ENCODE measurements at places on chromosomes 3 and 15.
A peak's percentile ranks its signal among the peaks of the same experiment; 100 is the strongest.

GRCh38 chr3:127088511-127089351, 104.2 kb upstream of the PRR23E start:
- no peak for DNase-seq

- no peak for DNase-seq
Observed at GRCh38 chr3:171974986-171975837, 64.2 kb upstream of the FNDC3B start.

GRCh38 chr3:356952-357351, 160.4 kb downstream of the CHL1 start:
- DNase-seq = no peak

DNA sequence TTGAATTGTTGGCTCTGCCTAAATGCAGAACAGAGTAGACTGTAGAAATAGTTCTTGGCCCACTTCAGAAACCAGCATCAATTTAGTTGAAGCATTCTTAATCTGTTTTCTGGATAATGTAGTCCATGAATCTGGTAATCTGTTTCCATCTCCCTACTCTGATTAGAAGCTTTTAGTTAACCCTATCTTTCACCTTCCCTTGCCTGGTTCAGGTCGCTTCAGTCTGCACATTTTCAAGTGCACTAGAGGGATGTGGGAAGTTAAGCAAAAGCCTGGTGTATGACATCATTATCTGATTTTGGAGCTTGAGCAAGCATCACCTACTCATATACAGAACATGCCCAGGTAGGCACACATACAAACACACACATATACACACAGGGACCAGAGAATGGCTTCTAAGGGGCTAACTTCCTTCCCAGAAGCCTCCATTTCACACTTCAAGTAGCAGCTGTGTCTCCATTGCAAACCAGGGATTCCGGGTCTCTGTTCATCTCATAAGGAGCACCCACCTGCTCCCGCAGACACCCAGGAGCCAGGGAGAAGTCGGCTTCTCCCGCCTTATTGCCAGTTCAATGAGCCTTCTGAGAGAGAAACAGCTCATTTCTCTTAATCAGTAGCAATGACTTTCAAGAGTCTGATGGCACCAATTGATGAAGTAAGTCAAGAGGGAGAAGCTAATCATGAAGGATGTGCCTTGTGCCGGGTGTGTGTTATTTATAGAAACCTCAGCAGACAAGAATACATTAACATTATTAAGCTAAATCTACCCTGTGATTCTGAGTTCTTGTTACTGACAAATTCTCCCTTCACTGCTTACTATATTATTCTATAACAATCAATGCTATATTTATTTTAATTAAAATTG, 347.9 kb upstream of the STAC start:
- no peak for DNase-seq

GRCh38 chr15:66565141-66565641, 607 bp downstream of the LCTL start:
- no peak for DNase-seq

DNA sequence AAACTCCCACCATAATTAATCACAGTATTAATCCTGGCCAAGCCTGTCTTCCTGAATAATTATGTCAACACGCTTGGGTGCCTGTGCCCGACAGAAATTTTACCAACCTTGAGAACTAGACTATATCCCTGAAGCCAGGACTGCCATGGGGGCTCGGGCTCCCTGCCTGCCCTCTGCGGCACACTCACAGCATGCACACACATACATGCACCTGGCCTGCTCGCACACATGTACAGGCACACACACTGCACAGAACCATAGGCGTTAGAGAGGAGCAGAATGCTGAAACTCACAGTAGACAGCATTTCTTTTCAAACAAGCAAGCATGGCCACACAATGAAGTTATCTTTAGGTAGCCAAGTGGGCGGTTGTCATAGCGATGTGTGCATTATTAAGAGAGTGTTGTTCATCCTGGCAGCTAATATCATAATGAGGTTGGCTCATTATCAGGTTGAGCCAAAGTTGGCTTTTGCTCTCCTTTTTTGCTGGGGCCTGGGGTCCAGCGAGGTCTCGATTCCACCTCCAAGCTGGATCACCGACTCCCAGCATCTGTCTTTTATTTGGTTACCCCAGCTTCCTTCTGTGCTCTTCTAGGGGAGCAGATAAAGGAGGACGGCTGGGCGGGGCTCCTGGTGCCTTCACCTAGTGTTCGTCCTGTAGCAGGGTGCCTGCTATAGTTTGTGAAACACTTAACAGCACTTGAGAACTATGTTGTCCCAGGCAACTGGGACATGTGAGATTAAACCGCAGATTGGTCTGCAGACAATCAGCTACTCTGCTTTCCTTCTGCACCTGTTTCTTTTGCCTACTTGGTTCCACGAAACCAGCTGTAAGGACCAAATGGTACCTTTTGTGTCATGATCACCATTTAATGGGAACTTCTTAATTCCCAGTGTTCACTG, 91.4 kb downstream of the ZNF621 start:
- DNase-seq = no peak

DNA sequence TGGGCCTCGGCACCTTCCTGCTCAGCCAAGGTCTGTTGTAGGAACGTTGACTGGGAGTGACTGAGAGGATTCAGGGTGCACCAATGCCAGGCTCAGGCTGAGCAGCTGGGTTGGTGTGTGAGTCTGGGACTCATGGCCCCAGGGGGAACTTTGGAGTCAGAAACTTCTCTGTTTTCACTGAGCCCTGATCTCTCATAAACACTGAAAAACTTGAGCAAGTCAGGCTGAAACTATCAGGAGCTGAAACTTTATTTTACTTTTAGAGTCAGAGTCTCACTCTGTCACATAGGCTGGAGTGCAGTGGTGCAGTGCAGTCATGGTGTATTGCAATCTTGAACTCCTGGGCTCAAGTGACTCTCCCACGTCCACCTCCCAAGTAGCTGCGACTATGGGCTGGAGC, 3.0 kb downstream of the TRAK1 start:
- no peak for DNase-seq

GRCh38 chr15:72948662-72949061, 103.6 kb upstream of the NEO1 start:
- DNase-seq = no peak

GRCh38 chr15:74221399-74222239, 14.5 kb upstream of the CCDC33 start:
- DNase-seq = no peak

DNA sequence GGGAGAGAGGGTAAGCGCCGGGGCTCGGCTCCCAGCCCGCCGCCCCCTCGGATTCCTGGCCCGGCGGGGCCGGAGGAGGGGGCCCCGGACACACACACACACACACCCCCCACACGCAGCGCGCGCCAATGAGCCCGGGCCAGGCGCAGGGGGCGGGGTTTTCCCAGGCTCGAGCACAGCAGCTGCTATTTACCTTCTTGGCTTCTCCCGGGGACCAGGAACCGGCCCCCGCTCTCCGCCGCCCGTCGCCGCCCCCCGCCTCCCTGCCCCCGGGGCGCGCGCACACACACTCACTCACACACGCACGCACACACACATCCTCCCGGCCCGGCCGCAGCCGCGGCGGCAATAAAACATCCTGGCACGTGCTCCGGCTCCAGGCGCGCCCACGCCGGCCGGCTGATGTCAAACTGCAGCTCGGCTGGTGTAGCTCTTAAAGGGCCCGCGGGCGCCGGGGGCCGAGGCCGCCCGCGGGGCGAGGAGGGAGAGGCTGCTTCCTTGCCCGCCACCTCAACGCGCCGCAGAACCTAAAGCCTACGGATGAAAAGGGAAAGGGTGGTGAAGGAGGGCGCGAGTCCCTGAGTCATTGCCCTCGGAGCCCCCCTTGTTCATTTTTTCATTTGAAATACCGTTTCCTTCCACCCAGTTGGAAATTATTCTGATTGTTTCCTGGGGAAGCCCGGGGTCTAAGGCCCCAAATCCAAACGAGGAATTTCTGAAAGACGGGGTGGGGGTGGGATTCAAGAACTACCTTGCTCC, 1.0 kb upstream of the HES1 start:
- peak; percentile 82 for DNase-seq
